Spinal cord (tissue), 10 donors: ENCODE measurements at places on chromosomes 1 and 21.

- DNase-seq, result no peak
Measured at GRCh38 chr1:93000751-93001175, 39.5 kb upstream of the DIPK1A start.

GRCh38 chr1:108851567-108851966, 5.3 kb downstream of the AKNAD1 start:
- DNase-seq, result no peak

DNA sequence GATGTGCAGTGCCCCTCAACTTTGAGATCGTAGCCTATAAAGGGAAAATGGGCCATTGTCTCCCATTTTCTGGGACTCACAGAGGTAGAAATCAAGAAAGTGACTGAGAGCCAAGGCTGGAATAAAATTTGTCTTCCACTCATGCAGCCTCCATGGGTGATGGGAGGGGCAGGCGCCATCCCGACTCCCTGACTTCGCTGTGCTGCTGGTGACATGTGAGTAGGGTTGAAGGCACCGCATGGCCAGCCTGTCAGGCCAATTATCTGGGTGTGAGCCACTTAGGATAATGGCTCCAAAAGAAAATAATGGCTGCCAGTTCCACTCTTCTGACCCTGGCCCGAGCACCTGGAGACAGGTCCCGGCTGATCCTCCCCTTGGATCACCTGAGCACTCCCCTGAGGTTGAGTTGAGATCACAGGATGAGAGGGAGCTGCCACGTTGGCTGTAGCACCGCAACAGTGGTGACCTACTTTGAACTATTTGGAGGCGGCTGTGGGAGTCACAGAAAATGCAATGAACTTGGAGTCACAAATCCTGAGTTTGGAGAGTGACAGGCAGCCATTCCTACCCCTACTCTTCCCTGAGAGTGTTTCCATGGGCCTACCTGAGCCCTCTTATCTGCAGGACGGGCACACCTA, 26.3 kb downstream of the CAPN9 start:
- DNase-seq, result no peak

DNA sequence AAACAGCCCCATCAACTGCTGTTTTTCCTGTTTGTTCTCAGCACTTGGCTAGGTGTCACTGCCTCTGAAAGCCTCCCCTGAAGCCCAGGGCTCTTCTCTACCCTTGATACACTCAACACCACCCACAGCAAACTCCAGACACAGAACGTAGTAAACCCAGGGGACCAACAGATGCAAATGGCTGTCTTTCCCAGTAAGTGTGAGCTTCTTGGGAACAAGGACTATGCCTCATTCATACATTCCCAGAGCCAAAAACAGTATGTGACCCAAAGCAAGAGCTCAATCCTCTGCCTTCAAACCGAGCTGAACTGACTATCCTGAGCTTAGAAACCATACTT, 4.4 kb downstream of the LBR start:
- no peak for DNase-seq

DNA sequence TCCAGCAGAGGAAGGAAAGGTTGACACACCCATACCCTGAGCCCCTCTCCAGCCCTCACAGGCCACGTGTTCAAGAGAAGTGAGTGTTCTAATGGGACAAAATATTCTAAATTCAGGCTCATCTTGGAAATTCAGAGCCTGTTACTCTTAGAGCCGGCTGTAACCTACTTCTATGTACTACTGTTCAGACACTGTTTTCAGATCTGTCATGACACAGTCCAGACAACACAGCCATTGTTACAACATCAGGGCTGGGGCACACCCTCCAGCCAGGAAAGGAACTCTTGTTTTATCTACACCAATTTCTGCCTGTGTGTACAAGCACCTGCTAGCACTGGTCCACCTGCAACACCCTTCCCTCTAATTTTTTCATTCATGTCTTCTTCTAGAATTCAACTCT, 145.4 kb upstream of the C8B start:
- DNase-seq, result no peak

DNA sequence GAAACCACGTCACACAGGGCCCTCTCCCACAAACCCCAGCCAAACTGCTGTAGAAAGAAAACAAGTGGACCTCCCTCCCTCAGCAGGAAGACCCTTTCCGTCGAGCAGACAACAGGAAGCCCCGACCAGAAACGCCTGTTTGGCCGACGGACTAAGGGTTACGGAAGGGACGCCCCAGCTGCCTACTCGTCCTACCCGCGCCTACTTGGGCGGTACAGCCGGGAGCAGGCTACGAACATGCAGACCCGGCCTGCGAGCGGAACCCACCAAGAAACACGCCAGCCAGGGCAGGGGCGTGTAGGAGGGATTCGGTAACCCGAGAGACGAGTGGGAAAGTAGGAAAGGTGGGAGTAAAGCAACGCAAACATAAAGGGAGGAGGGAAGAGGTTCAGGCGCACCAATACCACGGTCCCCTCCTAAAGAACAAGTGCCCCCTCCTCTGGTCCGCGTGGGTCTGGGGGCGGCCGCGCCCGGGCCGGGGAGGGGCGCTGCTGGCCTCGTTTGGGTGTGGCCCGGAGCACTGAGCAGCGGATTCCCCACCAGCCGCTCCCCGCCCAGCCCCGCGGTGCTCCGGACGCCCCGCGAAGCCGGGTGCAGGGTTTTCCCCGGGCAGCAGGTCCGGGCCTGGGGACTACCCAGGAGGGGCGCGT, 450 bp downstream of the S100A10 start:
- no peak for DNase-seq

GRCh38 chr1:217574265-217574949, 56.5 kb downstream of the GPATCH2 start:
- DNase-seq, result no peak

GRCh38 chr1:107494061-107494460, 353.2 kb downstream of the NTNG1 start:
- no peak for DNase-seq

DNA sequence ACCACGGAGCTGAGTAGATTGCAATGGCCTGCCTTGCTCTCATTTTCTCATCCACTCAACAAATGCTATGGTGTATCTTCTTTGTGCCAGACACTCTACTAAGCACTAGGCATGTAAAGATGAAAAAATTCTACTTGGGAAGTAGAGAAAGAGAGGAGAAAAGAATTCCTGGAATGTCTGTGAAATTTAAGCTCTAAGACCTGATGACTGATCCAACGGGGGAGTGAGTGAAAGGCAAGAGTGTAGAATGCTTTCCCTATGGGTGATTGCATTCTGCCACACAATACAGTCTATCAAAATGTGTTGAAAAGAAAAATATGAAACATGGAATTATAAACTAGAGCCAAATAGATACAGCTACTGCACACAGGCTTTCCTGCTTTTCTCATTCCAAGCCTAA, 82.3 kb downstream of the CYYR1 start:
- no peak for DNase-seq

DNA sequence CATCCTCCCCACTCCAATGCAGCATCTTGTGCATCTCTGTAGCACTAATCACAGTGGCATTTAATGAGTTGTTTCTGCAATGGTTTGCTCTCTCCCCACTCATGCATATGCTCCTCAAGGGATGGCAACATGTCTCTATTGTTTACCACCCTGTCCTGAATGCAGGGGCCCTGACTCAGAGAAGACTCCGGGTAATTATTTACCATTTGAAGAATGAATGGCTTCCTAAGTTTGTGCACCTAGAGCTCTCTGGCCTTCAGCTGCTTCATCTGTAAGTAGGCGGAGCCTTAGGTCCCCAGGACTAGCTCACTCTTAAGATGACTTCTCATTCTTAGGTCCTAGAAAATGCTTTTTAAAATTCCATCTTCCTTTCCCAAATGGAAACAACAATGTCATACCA, 63.7 kb upstream of the IGSF21 start:
- DNase-seq, result no peak

GRCh38 chr1:91791103-91791502, 94.8 kb downstream of the TGFBR3 start:
- no peak for DNase-seq

GRCh38 chr1:29498126-29499103, 262.1 kb downstream of the PTPRU start:
- DNase-seq, result no peak
